ENCODE measurements at places on chromosomes 13 and 19.
A peak's percentile ranks its signal among the peaks of the same experiment; 100 is the strongest.

GRCh38 chr13:70668293-70668692, 560.0 kb upstream of the KLHL1 start:
- no peak for DNase-seq

DNA sequence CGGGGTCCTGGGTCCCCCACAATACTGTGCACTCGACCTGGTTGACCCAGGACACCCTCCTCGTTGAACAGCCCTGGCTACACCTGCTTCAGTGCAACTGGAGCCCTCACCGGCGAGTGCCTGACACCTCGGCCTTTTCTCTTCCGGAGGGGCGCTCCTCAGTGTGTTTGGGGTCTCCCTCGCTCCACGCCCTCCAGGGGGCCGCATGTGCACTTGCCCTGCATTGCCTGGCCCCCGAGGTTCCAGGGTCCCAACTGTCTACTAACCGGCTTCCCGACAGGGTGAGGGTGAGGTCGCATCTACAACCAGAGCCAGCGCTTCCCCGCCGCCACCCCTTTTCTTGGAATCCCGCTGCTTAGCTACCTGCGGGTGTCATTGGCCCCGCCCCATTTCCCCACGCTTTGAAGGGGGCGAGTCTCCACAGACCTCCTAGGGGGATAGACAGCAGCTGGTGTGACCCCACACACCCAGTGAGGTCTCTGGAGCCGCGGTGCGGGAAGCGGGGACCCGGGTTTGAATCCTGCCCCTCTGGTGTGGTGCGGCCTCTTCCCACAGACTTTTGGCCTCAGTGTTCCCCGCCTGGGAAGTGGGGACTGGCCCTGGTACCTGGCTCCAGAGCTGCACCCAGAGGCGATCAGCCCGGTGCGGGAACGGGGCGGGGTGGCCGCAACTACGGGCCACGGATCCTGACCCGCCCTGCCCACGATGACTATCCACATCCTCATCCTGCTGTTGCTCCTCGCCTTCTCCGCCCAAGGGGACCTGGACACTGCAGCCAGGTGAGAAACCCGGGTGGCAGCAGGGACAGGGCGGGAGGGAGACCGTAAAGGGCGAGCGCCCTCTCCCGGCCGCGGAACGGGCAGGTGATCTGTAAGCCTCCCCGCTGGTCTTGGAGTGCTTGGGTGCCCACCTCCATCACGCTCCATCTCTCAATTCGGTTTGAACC, at the start of gene ADM5:
TSS of gene ADM5 (plus strand) at position 462 of the 946 bp plus-strand sequence. CDS start at position 706, 244 bp downstream.
- no peak for DNase-seq

GRCh38 chr13:24922387-24922744, 158.4 kb downstream of the RNF17 start:
- no peak for DNase-seq

DNA sequence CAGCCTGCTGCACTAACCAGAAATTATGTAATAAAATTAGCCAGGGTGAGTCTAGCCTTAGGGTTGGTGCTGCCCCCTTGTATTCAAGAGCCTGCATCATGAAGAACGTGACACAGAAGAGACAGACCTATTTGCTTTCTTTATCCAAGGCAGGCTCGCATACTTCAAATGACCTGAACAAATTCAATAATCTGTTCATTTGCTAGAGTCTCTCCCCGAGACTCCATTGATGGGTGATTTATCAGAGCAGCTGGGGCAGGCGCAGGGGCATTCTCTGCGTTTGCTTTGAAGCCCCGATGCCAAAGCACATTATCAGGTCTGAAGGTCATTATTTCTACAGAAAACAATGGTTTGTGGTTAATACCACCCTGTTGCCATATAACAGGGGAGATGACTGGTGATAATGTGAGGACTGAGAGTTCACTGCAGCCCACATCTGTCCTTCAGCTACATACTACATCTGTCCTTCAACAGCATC, 520.3 kb downstream of the DIAPH3 start:
- no peak for DNase-seq

DNA sequence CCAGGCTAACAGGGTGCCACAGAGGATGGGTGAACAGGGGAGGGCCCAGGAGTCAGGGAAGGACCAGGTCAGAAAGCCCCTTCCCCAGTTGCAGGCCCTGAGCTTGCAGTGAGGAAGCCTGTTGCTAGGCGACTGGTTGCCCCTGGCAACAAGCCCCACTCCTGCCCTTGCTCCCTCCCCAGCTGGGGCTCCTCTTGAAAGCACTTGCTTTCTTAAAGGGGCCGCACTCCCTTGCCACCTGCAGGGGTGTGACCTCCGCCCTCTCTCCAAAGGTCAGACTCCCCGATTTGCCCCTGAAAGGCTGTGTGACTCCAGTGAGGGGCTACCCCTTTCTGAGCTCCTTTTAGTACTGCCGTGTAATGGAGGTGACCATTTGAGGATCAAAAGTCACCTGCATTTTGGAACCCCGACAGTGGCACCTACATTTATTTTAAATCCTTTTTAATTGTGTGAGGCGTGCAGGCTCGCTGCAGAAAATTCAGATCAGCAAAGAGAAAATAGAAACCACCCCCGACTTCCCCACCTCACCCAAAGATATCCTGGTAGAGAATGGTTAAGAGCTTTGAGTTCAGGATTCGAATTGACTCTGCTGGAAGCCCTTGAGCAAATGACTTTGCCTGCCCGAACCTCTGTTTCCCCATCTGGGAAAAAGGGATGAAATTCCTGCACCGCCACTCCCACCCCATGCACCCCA, 4.8 kb downstream of the FCHO1 start:
- no peak for DNase-seq

DNA sequence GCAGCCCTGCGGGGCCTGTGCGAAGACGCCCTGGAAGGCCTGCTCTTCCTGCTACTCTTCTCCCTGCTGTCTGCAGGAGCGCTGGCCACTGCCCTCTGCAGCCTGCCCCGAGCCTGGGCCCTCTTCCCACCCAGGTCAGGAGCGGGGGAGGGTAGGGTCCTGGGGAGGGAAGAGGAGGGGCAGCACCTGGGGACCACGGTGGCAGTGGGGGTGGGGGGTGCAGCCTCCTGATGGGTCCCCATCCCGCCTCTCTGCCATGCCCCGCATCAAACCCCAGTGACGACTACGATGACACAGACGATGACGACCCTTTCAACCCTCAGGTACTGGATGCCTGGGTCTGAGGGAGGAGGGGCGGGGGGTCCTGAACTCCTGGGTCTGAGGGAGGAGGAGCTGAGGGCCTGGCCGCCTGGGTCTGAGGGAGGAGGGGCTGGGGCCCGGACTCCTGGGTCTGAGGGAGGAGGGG, 13.4 kb upstream of the LENG8 start:
- DNase-seq = no peak

GRCh38 chr13:99604636-99605035, 103.4 kb downstream of the TM9SF2 start:
- no peak for DNase-seq

DNA sequence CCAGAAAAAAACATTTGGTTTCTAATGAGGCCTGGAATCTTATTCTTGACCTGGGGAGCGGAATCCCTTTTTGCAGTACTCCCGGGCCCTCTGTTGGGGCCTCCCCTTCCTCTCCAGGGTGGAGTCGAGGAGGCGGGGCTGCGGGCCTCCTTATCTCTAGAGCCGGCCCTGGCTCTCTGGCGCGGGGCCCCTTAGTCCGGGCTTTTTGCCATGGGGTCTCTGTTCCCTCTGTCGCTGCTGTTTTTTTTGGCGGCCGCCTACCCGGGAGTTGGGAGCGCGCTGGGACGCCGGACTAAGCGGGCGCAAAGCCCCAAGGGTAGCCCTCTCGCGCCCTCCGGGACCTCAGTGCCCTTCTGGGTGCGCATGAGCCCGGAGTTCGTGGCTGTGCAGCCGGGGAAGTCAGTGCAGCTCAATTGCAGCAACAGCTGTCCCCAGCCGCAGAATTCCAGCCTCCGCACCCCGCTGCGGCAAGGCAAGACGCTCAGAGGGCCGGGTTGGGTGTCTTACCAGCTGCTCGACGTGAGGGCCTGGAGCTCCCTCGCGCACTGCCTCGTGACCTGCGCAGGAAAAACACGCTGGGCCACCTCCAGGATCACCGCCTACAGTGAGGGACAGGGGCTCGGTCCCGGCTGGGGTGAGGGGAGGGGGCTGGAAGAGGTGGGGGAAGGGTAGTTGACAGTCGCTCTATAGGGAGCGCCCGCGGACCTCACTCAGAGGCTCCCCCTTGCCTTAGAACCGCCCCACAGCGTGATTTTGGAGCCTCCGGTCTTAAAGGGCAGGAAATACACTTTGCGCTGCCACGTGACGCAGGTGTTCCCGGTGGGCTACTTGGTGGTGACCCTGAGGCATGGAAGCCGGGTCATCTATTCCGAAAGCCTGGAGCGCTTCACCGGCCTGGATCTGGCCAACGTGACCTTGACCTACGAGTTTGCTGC, at the start of gene ICAM4:
TSS of gene ICAM4 (plus strand) at position 153 of the 935 bp plus-strand sequence. CDS start at position 211, 58 bp downstream.
- DNase-seq = no peak

DNA sequence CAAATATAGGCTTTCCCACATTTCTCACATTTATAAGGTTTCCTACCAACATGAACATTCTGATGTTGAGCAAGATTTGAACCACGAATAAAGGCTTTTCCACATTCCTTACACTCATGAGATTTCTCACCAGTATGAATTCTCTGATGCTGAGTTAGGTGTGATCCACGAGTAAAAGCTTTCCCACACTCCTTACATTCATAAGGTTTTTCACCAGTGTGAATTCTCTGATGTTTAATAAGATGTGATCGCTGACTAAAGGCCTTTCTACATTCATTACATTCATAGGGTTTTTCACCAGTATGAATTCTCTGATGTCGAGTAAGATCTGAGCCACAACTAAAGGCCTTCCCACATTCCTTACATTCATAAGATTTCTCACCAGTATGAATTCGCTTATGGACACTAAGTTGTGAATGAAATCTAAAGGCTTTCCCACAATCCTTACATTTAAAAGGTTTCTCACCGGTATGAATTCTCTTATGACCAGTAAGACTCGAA, 19.0 kb downstream of the ZNF790 start:
- DNase-seq = no peak

DNA sequence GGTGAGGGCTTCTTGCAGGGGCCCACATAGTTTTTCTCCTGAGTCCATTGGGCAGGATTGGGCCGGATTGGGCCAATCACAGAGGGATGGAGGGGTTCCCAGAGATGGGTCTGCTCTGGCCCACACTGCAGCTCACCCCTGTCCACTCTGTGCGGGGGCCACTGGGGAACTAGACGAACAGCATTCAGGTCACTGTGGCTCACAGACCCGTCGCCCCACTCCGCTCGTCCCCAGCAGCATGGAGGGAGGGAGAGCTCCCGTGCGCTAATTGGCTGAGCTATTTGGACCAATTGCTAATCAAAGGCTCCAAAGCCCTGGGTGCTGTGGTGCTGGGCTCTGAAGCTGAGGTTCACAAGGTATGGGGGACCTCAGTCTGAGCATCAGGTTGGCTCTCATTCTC, 11.3 kb downstream of the NACC1 start:
- DNase-seq = no peak

DNA sequence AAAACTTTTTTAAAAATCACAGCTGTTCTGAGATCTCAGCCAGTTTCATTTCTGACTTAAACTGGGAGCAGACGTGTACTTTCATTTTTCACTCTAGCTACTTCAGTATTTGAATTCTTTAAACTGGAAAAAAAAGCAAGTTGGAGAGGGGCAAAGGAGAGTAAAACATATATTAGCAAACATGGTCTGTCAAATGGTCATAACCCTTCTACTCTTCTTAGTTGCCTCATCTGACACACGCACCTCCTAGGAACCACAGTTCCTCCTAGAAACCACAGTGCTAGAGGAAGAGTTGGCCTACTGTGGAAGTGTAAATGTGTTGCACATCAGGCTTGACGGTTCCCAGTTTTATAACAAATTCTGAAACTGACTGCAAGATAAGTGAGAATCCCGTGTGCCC, 47.2 kb downstream of the TM9SF2 start:
- no peak for DNase-seq

GRCh38 chr19:46786236-46787039, 2.0 kb downstream of the SLC1A5 start:
- DNase-seq = peak; percentile 52

DNA sequence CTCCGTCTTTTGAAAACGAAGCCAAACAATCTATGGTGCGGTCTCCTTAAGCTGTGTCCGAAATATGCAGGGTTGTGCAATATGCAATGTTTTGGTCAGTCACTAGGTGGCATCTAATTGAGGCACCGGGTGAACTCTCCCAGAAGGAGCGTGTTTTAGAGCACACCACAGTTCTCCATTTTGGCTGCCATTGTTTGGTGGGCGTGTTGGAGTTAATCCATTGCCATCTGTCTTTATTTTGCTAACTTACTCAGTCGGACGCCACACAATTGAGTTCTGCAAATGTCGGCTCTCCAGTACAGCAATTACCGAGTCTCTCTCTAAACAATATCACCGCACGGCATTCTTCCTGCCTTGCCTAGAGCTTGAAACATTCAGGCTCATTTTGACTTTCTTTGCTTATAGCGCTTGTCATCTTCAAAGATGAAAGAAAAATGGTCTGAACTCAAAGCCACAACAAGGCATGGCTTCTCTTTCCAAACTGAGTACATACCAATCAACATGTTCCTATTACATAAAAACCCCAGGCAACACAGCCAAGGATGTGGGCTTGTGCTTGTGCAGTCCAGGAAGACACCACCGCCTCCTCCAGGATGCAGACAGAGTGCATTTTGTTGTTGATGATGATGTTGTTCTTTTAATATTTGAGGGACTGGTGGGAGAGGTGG, 182.0 kb upstream of the SERP2 start:
- DNase-seq = peak; percentile 37

GRCh38 chr13:96994017-96994857, at the start of gene OXGR1:
Gene OXGR1 (minus strand): TSS chr13:96994476. CDS start chr13:96987759, 6,717 bp downstream.
- DNase-seq = no peak

DNA sequence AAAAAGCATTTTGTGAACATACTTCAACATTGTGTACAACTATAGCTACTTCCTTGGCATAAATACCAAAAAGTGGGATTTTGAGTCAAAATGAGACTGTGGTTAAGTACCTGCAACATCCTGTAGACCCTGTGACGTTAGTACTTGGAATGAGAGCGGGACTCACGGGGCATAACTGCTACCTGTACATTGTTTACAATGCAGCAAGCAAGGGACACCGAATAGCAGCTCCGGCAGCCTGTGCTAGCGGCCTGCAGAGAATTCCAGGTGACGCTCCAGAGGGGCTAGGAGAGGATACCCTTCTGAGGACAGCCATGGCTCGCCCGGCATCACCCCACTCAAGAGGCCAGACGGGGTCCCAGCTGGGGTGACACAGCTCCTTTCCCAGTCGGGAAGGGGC, 824 bp upstream of the ZNF331 start:
- DNase-seq = no peak

DNA sequence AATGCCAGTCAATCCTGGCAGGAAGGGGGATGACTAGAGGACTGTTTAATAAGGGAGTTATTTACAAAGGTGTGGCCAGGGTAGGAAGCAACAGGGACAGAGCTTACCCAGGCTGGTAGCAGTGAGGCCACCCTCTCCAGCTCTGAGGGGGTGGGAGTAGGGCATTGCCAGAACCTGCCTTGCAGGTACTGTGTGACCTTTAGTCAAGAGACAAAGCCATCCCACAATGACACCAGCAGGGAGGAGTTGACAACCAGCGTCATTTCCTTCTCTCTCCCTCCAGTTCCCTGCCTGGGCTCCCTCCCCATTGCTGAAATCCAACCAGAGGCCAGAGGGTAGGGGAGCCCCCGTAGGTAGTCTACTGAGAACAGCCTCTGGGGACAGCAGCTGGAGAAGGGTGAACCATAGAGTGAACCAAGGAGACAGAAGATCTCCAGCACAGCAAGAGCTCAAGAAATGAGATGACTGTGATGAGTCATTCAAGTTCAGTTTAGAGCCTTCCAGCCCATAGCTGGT, 33.3 kb upstream of the SPATA13 start:
- no peak for DNase-seq
